Epithelial cell of alveolus of lung (primary cell): ENCODE measurements at places on chromosomes 3 and 15. TPM values are rescaled to one million over a fixed set of nuclear protein-coding genes. Genes with fewer than 3 reads are reported as not detected.

Gene FOXB1
- not detected in 2 replicates for total RNA-seq

Gene OSTN
- not detected in 2 replicates for total RNA-seq

Gene ZIC4
- not detected in 2 replicates for total RNA-seq

Gene IL20RB
- total RNA-seq = 1.8 and 1.9 TPM in 2 replicates

Gene TLR9
- not detected in 2 replicates for total RNA-seq

Gene SLCO2A1
- total RNA-seq = 2.3 and 4.0 TPM in 2 replicates

Gene CCR5
- total RNA-seq = not detected in 2 replicates

Gene ARGFX
- total RNA-seq = not detected in 2 replicates

Gene DNAJA4
- 0.88 and 2.2 TPM in 2 replicates for total RNA-seq

Gene CAPN3
- total RNA-seq = 0.26 and 2.2 TPM in 2 replicates

Gene HACL1
- 15.1 and 18.7 TPM in 2 replicates for total RNA-seq

Gene PRSS50
- total RNA-seq = not detected in 2 replicates

Gene COLQ
- 0.08 TPM in 1 of 2 replicates, not detected in the other for total RNA-seq

Gene ROPN1B
- not detected in 2 replicates for total RNA-seq
